ENCODE measurements at places on chromosomes 7 and 10.

GRCh38 chr7:40033826-40034225 lies 83.8 kb downstream of the CDK13 start:
- no peak for DNase-seq

DNA sequence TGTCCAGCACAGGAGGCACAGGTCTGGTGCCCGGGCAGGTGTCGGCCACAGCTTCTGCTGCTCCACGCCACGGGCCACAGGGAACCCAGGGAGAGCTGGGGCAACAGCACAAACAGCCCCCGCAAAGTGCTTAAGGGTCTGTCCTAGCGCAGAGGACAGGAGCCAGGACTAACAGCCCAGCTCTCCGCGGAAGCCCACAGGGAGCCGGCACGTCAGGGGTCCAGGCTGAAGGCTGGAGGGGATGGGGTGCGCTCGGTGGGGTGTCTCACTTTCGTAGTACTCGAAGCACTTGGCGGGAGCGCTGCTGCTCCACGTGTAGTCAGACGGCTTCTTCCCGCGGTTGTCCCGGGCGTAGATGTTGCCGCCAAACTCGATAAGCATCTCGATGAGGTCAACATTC lies 24.9 kb downstream of the ASB13 start:
- DNase-seq, result no peak

- DNase-seq, result no peak
Measured at GRCh38 chr10:68574051-68574450, 13.9 kb downstream of the TET1 start.

GRCh38 chr7:81776161-81776560 lies 6.3 kb upstream of the HGF start:
- DNase-seq, result no peak

- no peak for DNase-seq
Measured at GRCh38 chr10:121860810-121861209, 67.0 kb downstream of the ATE1 start.

- no peak for DNase-seq
Measured at GRCh38 chr7:110337646-110338045, 753.3 kb upstream of the LRRN3 start.

- DNase-seq, result no peak
Measured at GRCh38 chr7:104106108-104106905, 101.5 kb downstream of the ORC5 start.

- no peak for DNase-seq
Measured at GRCh38 chr7:148856891-148857290, 27.2 kb downstream of the EZH2 start.

DNA sequence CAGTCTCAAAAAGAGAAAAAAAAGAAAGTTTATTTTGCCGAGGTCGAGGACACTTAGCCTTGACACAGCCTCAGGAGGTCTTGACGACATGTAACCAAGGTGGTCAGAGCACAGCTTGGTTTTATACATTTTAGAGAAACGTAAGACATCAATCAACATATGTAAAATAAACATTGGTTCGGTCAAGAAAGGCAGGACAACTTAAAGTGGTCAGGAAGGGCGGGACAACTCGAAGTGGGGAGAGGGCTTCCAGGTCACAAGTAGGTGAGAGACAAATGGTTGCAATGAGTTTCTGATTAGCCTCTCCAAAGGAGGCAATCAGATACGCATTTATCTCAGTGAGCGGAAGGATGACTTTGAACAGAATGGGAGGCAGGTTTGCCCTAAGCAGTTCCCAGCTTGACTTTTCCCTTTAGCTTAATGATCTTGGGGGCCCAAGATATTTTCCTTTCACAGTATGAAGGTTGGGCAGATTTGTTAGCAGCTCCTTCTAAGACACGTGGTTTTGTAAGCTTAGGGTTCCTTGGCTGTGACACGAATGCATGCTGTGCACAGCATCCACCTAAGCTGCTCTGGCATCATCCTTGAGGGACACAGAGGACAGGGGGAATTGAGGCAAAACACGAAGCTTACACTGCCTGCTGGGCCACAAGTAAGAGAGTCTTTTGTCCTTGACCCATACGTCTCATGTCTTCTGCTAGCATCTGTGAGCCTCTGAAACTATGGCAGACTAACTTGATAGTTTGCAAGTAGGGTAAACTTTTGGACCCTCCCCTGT lies 3.3 kb upstream of the VDAC2 start:
- DNase-seq, result no peak

- no peak for DNase-seq
Measured at GRCh38 chr7:99605527-99605926, 7.5 kb downstream of the TMEM225B start.

- DNase-seq, result no peak
Measured at GRCh38 chr10:58943256-58943890, 233.1 kb upstream of the PHYHIPL start.

GRCh38 chr7:148241700-148242293 lies 348.8 kb upstream of the C7orf33 start:
- DNase-seq, result no peak

GRCh38 chr7:137888241-137888640 lies 41.5 kb upstream of the DGKI start:
- DNase-seq, result no peak

- DNase-seq, result no peak
Measured at GRCh38 chr7:43516581-43517342, 66.1 kb upstream of the STK17A start.

- no peak for DNase-seq
Measured at GRCh38 chr10:110865186-110865808, 6.4 kb upstream of the PDCD4 start.

DNA sequence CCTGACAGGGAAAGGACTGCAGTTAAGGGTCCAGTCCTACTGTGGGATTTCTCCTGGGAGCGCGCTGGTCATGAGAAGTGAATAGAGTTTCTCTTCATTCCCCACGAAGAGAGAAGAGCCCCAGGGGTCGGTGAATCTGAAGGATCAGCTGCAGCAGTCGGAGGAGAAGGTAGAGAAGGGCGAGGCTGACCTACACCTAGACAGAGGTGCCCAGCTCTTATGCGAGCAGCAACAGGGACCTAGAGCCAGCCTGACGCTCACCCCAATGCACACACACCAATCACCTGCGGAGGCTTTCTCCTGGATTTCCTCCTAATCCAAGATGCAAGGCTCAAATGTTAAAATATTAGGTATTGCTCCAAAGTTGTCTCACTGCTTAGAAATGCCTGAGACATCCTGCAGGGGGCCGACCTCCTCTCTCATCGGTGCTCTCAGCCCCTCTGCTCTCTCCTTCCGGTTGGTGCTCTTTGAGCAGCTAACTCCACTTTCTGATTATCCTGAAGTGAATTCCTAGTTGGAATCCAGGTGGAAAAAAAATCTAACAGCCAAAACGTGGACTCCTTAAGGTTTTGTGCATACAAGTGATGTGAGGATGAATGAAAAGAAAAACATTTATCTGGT lies 176.4 kb downstream of the AHR start:
- DNase-seq, result no peak

DNA sequence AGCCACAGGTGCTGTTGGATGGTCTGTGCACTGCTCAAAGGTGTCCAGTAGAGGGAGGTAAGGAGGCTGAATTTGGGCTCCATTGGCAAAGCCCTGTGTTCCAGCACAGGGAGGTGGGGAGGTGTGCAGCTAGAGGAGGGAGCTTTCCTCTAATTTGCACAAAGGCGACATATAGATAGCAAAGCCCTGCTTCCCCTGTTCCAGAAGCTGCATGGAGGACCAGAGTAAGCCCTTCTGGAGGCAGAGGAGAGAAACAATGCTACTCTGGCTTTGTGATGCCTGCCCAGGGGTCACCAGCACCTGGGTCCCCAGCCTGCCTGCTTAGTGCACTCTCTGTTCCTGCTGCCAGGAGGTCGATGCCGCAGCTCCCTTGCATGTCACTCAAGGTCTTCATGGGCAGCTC lies 3.4 kb upstream of the ARHGAP22 start:
- DNase-seq, result peak; percentile 5

DNA sequence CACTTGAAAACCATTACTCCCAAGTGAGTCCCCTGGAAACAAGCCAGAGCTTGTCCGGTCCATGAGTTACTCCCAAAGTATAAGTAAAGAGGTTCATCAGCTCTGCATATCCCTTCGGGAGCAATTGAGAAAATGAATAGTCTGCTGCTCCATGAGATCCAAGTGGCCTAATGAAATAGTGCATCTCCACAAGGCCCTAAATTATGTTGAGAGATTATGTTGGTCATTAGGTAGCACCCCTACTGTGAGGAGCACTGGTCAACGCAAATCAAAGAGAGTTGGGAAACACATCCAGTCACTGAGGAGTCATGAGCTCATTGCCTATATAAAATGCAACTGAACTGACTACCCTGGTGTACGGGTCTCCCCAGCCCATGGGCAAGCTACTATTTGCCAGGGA lies 205.5 kb upstream of the AOAH start:
- DNase-seq, result peak; percentile 28

GRCh38 chr7:123633553-123633952 lies 22.1 kb upstream of the LMOD2 start:
- DNase-seq, result no peak

GRCh38 chr7:101555921-101556275 lies 73.2 kb downstream of the MYL10 start:
- DNase-seq, result no peak

GRCh38 chr7:95411036-95411435 lies 14.9 kb upstream of the PON3 start:
- no peak for DNase-seq

- no peak for DNase-seq
Measured at GRCh38 chr7:74028321-74028838, 407 bp downstream of the ELN start.

GRCh38 chr10:21943633-21944265 lies 59.8 kb downstream of the DNAJC1 start:
- DNase-seq, result no peak

DNA sequence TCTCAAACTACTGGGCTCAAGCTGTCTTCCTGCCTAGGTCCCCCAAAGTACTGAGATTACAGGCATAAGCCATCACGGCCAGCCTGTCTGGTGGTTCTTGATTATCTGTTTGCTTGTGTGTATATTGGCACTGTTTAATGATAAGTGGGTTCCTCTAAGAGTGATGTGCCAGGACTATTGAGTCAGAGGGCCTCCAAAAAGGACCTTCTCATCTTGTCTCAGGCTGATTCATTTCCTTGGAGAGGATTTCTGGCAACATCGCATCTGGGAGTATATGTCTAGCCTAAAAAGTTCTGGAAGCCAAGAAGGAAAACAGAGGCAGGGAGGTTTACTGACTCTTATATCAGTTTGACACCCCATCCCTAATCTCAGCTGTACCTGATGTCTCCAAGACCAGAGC lies 27.1 kb upstream of the AKAP9 start:
- no peak for DNase-seq

- no peak for DNase-seq
Measured at GRCh38 chr10:8726084-8726778, 671.7 kb downstream of the GATA3 start.

GRCh38 chr7:27424749-27425148 lies 182.1 kb downstream of the EVX1 start:
- no peak for DNase-seq

DNA sequence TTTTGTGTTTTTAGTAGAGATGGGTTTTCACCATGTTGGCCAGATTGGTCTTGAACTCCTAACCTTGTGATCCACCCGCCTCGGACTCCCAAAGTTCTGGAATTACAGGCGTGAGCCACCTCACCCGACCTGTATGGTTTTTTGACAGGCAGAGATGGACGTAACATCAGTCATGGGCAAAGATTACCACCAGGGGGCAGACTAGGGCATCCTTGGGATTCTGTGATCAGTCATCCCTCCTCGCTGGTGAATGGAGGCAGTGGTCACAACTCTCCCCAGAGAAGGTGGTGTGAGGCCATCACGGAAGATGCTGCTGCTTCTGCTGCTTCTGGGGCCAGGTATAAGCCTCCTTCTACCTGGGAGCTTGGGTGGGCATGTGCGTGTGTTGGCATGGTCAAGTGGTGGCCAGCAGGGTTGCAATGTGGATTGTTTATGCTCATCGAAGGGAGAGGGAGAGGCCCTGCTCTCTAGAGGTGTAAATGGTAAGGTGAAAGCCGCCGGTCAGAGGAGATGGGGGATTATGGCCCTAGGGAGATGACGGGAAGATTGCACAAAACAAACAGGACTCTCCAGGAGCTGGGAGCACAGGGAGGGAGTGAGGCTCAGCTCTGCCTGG lies 122.7 kb upstream of the PRSS1 start:
- peak; percentile 23 for DNase-seq

DNA sequence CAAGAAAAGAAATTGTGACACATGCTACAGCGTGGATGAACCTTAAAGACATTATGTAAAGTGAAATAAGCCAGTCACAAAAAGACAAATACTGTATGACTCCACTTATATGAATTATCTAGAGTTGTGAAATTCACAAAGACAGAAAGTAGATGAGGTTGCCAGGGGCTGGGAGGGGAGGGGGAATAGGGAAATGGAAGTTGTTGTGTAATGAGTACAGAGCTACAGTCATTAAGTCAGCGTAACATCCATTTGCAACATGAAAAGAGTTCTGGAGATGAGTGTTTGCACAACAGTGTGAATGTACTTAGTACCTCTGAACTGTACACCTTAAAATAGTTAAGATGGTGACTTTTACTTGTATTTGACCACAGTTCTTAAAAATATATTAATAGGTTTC lies 112.1 kb upstream of the CDK1 start:
- peak; percentile 10 for DNase-seq

GRCh38 chr7:1151653-1152425 lies 8.2 kb downstream of the ZFAND2A start:
- no peak for DNase-seq

GRCh38 chr10:110420401-110421193 lies 77.1 kb upstream of the DUSP5 start:
- DNase-seq, result no peak

GRCh38 chr7:18498341-18498740 lies 2.8 kb downstream of the HDAC9 start:
- DNase-seq, result no peak

- DNase-seq, result no peak
Measured at GRCh38 chr10:83953589-83953988, 185.7 kb upstream of the GHITM start.

DNA sequence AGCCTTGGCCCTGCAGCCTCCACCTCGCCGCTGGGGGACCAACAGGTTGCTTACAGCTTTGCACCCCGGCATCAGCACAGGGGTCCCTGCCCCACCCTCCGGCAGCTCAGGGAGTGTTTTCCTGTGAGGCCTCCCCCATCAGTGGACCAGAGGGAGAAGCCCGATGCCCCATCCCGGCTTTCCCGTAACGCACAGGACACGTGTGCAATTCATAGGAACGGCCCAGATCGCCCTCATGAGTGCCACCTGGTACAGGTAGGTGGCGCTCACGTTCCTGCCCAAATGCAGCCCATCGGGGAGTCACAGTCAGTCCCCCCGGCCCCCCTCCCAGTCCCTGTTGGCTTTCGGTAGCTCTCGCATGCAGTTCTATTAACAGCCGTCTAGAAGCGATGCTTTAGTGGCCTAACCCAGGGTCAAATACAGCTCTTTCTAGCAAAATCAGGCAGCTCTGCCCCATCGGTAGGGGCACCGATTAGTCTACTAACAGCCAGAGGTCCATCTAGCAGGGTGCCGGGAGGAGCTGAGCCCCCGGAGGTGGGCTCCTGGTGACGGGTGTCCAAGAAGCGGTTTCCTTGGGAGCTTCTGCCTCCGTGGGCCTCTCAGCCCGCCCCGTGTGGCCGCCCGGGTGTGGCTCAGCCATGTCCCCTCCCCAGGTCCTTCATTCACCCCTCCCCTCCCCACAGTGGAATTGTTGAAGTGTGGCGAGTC lies 48.4 kb upstream of the GTF2IRD1 start:
- peak; percentile 61 for DNase-seq

GRCh38 chr7:132169730-132170129 lies 406.5 kb downstream of the PLXNA4 start:
- DNase-seq, result no peak

GRCh38 chr7:95693551-95694333 lies 78.6 kb upstream of the DYNC1I1 start:
- DNase-seq, result no peak

Measured in NCI-H2081 (cell line).